ENCODE measurements at places on chromosomes 2 and 18. TPM values are rescaled to one million over a fixed set of nuclear protein-coding genes. Genes with fewer than 3 reads are reported as not detected.

DNA sequence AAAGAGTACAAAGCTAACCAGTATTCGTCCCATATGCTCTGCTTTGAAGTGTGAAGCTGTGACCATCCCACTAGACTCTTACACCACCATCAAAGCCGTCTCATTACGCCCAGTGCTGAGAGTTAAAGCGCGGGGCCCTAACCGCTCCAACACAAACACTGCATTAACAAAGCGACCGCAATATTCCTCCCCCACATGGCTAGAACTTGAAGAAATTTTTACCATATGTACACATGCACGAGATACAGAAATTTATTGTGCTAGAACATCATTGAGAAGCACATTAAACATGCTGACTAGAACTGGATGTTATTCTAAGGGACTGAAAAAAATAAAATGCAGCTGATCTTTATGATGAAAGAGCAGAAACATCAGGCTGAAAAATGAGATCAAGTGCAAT lies 20.5 kb downstream of the FTCDNL1 start:
- H3K27me3 ChIP-seq, result no peaks in the 10 kb centered on the region
- no peaks in the 10 kb centered on the region for H3K36me3 ChIP-seq
- no peak overlapping the region for H3K27ac ChIP-seq

GRCh38 chr18:2587788-2588187 lies 16.4 kb downstream of the NDC80 start:
- no peak for DNase-seq
- no peak overlapping the region for H3K4me3 ChIP-seq
- H3K27ac ChIP-seq, result no peak overlapping the region
- H3K36me3 ChIP-seq, result no peaks in the 10 kb centered on the region
- no peaks in the 10 kb centered on the region for H3K4me1 ChIP-seq

- no peak overlapping the region for H3K4me3 ChIP-seq
- H3K4me1 ChIP-seq, result peaks cover 5% of the 10 kb centered on the region
- no peak overlapping the region for H3K27ac ChIP-seq
- DNase-seq, result peak; percentile 14
- no peaks in the 10 kb centered on the region for H3K27me3 ChIP-seq
Observed at GRCh38 chr2:238496756-238497609, 70.3 kb downstream of the ASB1 start.

GRCh38 chr18:6414723-6415417 lies at the start of gene L3MBTL4:
L3MBTL4 (minus strand) TSS chr18:6414911; CDS start chr18:6311625, 103,286 bp downstream.
- H3K4me3 ChIP-seq, result peak within 1 kb of the TSS; percentile 57
- DNase-seq, result peak; percentile 56
- no peaks in the 10 kb centered on the region for H3K36me3 ChIP-seq
- no peaks in the 10 kb centered on the region for H3K4me1 ChIP-seq

GRCh38 chr2:224517963-224518362 lies 67.2 kb downstream of the CUL3 start:
- no peaks in the 10 kb centered on the region for H3K4me1 ChIP-seq
- no peaks in the 10 kb centered on the region for H3K27me3 ChIP-seq
- H3K27ac ChIP-seq, result no peak overlapping the region
- H3K4me3 ChIP-seq, result no peak overlapping the region

HRH4 gene
- 0.11 TPM for total RNA-seq

GRCh38 chr2:222813177-222813843 lies 47.5 kb upstream of the ACSL3 start:
- DNase-seq, result no peak
- H3K36me3 ChIP-seq, result no peaks in the 10 kb centered on the region
- no peak overlapping the region for H3K4me3 ChIP-seq
- H3K27ac ChIP-seq, result no peak overlapping the region
- H3K4me1 ChIP-seq, result no peaks in the 10 kb centered on the region
- H3K27me3 ChIP-seq, result no peaks in the 10 kb centered on the region
